D721Med (cell line): ENCODE measurements at places on chromosomes 7 and 10.

- no peak for DNase-seq
Observed at GRCh38 chr7:98795741-98796493, 73.9 kb downstream of the TMEM130 start.

- DNase-seq, result no peak
Observed at GRCh38 chr10:75978213-75978612, 546.8 kb downstream of the LRMDA start.

- DNase-seq, result no peak
Observed at GRCh38 chr7:80429181-80429580, 82.7 kb downstream of the GNAT3 start.

- DNase-seq, result no peak
Observed at GRCh38 chr7:105322655-105323277, 66.0 kb downstream of the SRPK2 start.

DNA sequence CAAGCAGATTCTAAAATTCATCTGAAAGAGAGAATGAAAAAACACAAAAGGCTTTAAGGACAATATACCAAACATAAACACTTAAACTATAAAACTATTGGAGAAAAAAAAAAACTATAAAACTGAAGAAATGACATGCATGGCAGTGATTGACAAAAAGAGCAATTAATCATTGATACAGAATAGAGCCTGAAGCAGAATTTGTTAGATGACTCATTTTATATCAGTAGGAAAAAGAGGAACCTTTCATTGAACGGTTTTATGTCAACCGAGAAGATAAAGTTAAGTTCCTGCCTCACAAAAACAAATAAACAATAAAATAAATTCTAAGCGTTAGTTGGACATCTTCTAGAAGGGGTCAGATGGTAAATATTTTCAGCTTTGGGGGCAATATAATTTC is 23.3 kb downstream of the NPY start:
- DNase-seq, result no peak

GRCh38 chr10:98369801-98370200 is 45.2 kb downstream of the PYROXD2 start:
- DNase-seq, result no peak

- no peak for DNase-seq
Observed at GRCh38 chr10:2913474-2913873, 153.9 kb upstream of the PFKP start.

DNA sequence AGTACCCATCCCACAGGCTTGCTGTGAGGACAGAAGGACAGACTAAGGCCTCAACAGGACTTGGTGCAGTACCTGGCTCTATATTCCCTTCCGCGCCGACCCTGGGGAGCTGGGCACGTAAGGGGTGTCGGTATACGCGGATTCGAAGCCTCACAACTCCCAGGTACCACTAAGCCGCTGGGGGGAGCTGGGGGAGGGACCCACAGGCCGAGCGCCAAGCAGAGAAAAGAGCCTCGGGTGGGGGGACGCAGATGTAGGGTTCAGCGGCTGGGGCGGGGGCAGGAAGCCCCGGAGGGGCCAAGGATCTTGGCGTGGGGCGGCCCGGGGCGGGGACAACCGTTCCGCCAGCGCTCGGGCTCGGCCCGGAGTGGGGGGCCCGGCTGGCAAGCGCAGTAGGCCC is 126.4 kb upstream of the ZNF746 start:
- no peak for DNase-seq

DNA sequence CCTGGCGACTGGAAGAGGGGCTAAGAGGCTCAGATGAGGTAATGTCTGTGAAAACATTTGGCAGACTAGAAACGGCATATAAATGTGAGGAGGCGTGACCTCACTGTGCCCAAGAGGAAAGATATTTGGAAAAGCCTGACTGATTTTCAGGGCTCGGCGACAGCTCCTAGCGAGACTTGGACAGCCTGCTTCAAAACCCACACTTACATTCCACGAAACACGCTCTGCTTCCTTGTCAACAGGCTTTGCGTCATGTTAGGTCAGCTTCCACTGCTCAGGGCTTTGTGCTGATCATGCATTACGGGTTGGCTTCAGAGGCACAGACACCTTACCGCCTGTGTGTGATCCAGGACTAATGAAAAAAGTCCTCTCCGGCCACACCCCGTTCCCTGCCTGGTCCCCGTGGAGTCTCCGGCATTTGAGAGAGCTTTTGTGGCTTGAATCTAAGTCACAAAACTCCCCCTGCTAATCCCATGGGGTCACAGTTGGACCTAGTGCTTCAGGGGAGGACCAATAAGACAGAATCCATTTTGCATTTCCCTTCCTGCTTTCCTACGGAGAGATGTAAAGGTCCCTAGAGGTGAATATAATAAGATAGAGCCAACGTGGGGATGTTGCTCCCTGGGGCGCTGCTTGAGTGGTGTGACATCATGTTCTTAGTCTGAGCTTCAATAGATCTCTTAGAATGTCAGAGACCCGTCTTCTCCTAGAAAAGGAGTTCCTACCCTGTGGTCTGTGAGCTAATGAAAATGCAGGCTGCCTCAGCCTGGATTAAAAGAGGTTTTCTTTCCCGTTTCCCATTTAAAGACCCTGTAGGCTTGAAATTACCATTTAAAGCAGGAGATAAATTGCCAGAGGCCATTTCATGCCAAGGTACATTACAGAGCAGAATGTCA is 25.5 kb downstream of the FGFBP3 start:
- no peak for DNase-seq

DNA sequence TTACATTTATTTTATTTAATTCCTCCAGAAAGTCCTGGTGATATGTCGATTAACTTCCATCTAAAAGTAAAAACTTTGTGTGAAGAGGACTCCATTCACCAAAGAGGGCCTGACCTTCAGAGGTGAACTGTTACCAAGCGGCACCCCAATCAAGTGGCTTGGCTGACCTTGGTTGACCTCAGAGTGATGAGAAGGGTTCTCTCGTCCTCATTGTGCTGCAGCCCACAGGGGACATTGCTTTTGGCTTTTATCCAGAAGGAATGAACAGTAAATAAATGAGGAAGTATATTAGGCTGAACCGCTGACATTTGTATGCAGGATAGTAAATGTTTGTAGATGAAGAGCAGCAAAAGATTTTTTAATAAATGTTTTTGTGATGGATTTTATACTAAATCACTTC is 172.4 kb upstream of the MKI67 start:
- DNase-seq, result no peak

- no peak for DNase-seq
Observed at GRCh38 chr7:28360739-28361138, 51.6 kb upstream of the CREB5 start.
